Stimulated activated CD8-positive, alpha-beta memory T cell treated with anti-CD3 and anti-CD28 coated beads, Interleukin-12 subunit alpha, Interleukin-12 subunit beta, amount 100 ng/mL, for 1 hour (primary cell): ENCODE measurements at places on chromosomes 4 and X.

GRCh38 chr4:40238008-40238699 lies 41.3 kb downstream of the RHOH start:
- DNase-seq: no peak

DNA sequence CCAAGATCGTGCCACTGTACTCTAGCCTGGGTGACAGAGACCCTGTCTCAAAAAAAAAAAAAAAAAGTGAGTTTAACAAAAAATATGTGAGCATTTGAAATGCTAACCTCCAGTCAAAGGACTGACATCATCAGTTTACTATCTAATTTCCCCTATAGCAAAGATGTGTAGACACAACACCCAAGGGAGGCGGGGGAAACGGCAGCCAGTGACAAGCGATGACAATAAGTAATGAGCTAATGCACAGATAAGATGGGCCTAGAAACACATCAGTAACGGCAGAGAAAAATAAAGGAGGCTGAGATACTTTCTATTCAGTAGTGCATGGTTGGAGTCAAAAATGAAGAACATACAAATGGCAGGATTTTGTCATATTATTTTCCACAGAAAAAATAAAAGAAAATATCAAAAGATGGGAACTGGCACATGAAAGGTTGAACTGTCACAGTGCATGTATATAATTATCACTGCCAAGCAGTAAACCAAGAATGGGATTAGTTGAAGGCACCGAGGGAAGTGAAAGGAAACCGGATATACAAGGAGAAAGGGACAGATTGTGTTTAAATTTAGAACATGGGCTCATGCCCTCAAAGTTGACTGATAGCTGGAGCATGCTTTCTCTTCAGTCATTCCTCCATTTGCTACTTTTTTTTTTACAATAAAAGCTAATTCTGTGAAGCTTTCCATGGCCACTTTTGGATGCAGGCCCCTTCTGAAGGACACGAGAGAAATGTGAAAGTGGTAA lies 41.8 kb downstream of the IGFBP7 start:
- no peak for DNase-seq

DNA sequence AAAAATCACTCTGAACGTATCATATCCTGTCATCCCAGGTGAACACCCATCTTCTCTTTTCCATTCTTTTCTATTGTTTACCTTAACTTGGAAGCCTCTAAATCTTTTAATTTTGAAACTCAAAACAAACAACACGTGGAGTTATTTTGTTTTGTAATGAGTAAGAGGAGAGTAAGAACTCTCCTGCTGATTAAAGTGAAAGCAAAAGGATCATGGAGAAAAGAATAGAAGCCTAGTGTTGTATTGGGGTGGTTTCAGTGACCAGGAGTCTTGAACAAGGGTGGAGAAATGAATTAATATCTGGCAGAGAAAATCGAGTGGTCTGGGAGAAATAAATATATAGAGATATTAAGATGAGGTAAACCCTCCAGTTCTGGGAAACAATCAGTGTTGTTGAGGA lies 237.4 kb upstream of the UGT8 start:
- no peak for DNase-seq

DNA sequence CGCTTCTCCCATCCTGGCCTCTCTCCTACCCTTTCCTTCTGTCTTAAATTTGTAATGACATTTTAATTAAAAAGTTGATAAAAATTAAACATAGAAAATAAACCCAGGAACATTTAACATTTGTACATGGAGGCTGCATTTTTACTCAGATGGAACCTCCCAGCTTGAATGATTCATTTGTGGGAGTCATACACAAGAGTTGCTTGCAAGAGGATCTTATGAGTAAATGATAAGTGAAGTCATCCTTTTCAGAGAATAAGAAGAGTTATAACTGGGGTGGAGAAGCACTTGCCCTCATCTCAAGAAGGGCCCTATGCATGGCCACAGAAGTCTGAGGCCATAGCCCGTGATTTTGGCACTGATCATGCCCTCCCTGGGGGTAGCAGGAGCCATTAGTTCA lies 482.9 kb upstream of the BOD1L1 start:
- DNase-seq: no peak

DNA sequence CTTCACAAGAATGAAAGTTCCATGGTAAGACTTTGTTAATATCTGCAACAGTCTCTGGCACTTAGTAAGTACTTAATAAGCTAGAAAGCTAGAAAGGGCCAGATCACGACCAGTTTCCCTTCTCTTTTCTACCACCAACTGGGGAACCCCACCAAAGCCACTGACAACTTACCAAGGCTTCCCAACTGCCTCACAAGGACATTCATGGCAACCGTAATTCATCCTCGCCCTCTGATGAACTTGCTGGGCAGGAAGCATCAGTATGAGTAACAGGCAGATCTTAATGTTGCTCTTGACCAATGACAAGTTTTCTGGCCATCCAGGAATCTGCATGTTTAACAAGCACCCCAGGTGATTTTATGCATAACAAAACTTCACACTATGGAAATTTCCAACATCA lies 23.2 kb upstream of the ZCCHC13 start:
- DNase-seq: no peak
